ENCODE measurements at places on chromosomes 4 and X.

GRCh38 chr4:74975082-74975481, 42.2 kb downstream of the PARM1 start:
- DNase-seq = no peak

DNA sequence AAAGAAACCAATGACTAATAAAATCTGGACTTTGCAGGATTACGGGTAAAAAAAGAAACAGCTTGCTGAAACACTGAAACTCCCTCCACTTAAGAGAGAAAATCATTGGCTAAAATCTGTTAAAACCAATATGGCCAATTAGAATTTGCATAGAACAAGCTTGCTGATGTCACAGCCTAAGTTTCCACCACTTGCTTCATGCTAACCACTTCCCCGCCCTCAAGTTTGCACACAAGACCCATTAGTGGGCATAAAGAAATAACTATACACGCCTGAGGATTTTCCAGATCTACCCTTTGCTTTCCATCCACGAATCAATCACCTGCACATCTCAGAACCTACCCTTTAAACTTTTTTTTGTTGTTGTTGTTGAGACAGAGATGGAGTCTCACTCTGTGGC, 42.7 kb upstream of the PHEX start:
- no peak for DNase-seq

- no peak for DNase-seq
Observed at GRCh38 chr4:114361249-114361648, 237.4 kb upstream of the UGT8 start.

- DNase-seq = no peak
Observed at GRCh38 chr4:81966676-81967075, 407.1 kb downstream of the HNRNPD start.

DNA sequence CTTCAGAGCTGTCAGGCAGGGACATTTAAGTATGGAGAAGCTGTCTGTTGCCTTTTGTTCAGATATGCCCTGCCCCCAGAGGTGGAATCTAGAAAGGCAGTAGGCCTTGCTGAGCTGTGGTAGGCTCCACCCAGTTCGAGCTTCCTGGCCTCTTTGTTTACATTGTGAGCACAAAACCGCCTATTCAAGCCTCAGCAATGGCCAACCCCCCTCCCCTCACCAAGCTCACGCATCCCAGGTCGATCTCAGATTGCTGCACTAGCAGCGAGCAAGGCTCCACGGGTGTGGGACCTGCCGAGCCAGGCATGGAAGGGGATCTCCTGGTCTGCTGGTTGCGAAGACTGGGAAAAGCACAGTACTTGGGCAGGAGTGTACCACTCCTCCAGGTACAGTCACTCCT, 59.3 kb downstream of the ZNF674 start:
- no peak for DNase-seq

DNA sequence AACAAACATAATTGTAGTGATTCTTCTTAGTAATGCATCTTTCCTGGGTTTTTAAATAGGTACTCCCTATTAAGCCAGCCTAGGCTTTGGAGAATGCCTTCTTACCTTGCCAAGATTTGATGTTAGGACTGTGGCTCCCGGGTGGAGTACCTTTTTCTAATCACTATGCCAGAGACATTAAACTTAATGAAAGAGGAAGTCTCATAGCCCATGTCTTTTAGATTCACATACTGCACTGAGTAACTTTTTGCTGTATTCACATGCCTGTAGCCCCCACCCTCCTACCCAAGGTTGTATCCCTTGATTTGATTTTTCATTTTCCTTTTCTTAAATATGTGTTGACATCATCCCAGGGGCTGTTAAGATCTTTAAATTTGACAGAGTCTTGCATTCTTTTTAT, 104.2 kb upstream of the TLR2 start:
- no peak for DNase-seq

- DNase-seq = no peak
Observed at GRCh38 chr4:115918149-115918548, 804.7 kb upstream of the NDST4 start.

DNA sequence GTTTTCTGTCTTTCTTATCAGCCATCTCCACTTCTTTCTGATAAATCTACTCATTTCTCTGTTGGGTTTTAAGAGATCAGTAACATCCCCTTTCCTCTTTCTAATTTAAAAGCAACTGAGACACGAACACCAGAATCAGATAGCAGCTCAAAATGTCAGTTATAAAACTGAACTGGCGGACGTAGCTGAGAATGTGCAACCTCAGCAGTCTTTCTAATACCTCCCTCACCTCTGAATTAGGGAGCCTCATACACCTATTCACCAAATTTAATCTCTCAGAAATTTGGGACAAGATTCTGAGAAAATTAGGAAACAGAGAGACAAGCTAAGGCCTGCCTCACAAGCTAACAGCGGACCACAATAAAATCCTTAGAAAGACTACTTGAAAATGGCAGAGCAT, 52.0 kb upstream of the ACSL4 start:
- DNase-seq = no peak

- no peak for DNase-seq
Observed at GRCh38 chrX:22788221-22788620, 211.5 kb upstream of the DDX53 start.

GRCh38 chrX:108361316-108361715, 76.9 kb downstream of the COL4A6 start:
- DNase-seq = no peak

GRCh38 chrX:316351-317325, 2.0 kb downstream of the GTPBP6 start:
- DNase-seq = no peak

GRCh38 chrX:100207331-100208024, 202.6 kb downstream of the PCDH19 start:
- DNase-seq = no peak

DNA sequence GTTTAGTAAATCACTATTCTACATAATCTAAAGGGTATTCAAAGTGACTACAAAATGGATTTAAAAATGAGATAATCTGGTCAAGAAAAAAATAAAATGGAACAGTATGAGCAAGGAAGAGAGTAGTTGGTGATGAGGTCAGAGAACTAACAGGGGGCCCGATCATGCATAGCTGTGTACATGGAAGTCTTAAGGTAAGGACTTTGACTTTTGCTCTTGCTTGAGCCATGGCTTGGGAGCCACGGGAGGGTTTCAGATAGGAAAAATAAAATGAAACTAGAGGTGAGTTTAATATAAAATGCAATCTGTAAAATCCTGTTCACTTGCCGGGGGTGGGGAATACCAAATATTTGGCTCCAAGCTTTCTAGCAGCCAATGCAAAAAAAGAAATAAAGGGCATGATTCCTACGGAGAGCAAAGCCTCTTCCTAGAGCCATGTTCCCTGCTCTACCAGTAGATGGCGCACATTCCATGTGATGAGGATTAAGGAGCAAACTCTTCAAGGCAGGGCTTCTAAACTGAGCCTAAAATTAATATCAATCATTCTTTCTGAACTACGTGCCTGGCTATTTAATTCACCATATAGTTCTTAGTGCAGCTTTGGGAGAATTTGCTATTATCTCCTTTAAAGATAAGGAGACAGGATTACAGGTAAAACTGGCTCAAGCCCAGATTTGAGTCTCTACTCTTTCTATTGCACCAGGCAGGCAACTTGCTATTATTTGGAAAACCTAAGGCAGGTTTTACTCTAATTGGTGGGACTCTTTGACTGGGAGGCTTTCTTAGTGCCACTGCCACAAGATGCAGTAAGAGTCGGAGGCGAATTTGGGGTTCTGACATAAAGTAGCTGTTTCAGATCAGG, 6.8 kb upstream of the CLCN5 start:
- peak; percentile 34 for DNase-seq

DNA sequence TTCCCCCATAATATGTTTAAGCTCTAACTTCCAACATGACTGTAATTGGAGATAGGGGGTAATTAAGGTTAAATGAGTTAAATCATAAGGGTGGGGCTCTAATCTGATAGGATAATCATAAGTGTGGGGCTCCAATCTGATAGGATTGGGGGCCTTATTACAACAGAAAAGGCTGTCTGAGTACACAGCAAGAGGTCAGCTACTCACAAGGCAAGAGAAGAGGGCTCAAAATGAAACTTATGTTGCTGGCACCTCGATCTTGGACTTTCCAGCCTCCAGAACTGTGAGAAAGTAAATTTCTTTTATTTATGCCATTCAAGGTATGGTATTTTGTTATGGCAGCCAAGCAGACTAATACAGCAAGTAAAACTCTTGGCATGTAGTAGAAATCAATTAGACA, 16.4 kb downstream of the SH2D1A start:
- DNase-seq = no peak

- no peak for DNase-seq
Observed at GRCh38 chrX:47181301-47181700, 12.3 kb upstream of the UBA1 start.

DNA sequence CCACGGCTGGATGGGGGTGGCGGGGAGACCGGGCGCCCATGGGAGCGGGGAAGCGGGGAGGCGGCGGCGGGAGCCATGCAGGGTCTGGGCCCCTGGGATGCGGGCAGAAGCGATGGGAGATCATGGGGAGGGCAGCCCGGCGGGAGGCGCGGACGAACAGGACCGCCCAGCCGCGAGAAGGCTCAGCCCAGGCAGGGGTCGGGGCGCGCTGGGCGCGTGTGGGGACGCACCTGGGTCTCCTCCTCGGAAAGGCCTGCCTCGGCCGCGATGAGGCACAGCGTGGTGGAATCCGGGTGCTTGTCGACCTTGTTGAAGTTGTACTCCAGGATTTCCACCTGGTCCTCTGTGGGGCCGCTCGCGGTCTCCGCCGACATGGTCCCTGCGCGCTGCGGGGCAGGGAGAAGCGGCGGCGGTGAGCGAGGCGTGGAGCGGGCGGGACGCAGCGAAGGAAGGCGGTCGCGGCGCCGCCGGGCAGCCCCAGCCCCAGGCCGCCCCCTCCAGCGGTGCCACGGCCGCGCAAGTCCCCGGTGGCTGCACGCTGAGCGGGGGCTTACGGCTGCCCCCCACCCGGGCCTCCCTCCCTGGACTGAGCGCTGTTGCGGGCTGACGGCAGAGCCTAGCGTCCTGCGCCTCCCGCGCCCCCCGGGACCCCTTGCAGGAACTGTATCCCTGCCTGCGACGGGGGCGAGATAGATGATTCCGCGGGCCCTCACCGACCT, 25.3 kb downstream of the HOPX start:
- peak; percentile 8 for DNase-seq

DNA sequence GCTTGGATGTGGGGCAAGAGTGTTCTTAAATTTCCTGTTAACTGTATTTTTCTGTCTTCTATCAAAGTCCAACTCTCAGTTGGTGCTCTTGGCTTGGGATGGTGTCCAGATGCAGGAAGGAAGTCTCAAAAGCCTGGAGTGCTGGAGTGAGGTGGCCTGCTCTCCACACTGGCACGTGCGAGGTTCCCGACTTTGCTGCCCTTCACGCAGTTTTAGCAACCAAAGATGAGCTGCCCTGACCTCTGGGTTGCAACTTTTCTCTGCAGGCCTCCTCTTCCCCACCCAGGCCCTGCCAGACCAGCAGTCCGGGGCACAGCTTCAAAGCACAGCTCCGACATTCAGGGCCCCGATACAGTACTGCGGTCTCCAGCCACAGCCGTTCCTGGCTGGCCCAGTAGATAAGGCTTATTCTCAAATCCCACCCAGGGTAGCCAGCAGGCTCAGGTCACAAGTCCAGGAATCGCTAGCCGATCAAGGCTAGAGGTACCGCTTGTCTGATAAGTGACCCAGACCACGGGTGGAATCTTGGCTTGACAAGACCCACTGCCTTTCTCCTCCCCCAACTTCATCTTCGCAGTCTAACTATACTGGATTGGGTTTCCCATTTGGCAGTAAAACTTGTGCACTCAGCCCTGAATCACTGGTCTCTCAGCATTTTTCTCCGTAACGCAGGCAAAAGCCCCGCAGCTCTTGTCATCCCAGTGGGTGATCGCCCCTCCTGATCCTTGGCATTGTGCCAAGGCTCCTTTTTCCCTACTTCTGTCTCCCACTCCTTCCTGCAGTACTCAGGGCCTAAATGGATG, 21.8 kb upstream of the JADE1 start:
- DNase-seq = no peak

GRCh38 chr4:47855350-47855749, 17.5 kb upstream of the CORIN start:
- no peak for DNase-seq

DNA sequence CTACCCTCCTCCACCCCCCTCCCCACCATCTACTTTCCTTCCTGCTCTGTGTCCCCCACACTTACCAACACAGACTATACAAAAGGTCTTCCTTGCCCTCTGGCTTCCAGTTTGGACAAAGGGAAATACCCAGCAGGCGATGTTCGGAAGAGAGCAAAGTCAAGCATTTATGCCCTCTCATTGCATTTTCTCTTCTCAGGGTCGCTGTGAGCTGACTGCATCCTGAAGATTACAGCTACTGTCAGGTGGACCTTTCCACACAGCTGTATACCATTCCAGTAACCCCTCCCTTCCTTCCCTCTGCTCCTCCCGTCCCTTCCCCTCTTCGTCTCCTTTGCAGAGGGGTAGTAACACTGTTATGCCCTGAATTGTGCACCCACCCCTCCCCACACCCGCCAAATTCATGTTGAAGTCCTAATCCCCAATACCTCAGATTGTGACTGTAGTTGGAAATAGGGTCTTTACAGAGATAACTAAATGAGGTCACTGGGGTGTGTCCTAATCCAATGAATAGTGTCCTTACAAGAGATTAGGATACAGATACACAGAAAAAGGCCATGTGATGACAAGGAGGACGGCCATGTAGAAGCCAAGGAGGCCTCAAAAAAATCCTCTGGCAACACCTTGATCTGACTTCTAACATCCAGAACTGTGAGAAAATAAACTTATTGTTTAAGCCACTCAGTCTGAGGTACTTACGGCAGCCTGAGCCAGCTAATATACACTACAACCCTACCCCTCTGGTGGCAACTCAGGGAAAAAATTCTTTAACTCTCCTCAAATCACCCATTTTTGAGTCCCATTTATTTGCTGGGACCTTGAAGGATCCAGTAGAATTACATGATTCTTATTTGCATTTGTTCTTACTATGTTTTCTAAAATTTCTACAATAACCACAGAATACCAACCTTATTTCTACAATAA, 11.7 kb downstream of the MORF4L2 start:
- no peak for DNase-seq

DNA sequence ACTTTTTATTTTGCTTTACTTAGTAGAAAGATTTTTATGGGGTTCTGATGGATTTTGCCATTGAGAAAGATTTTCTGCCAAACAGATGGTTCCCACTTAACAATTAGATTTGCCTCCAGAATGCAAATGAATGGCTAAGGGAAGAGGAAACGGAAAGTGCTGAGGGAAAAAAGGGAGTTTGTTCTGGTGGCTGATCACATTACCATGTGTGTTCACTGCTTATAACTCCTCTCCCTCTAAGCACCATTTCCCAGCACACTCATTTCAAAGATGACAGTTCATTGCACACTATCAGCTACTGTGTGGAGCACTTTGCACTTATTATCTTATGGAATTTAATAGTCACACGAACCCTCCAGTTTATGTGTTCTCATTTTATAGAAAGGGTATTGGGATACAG, 68.0 kb upstream of the GRID2 start:
- no peak for DNase-seq

GRCh38 chr4:146104541-146104940, 71.0 kb upstream of the LSM6 start:
- DNase-seq = no peak

DNA sequence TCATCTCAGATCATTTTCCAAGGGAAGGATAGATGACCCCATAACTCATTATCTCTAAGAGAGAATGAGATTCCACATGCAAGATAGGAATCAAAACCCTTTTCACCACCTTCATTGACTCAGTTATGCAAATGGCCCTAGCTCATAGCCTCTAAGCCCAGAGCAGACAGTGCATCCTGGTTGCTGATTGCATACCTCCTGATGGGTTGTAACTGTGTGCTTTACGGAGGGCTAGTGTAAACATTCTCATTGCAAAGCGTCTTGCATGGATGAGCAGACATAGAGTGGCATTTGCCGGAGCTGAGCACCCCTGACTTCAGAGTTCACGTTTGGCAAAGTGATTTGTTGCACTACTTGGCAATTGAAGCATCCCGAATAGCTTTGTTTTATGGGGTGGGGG, 151.0 kb downstream of the VCX3A start:
- no peak for DNase-seq
